T-helper 22 cell (primary cell): ENCODE measurements at places on chromosomes 4 and X.

- no peak for DNase-seq
These were observed 212.4 kb downstream of the MGST2 start for GRCh38 chr4:139878050-139878449.

GRCh38 chrX:78650906-78651437 is 8.2 kb downstream of the RTL3 start:
- no peak for DNase-seq

- DNase-seq, result no peak
These were observed 93.1 kb upstream of the ESX1 start for GRCh38 chrX:104347860-104348259.

GRCh38 chrX:11968991-11969390 is 169.3 kb upstream of the FRMPD4 start:
- DNase-seq, result no peak

DNA sequence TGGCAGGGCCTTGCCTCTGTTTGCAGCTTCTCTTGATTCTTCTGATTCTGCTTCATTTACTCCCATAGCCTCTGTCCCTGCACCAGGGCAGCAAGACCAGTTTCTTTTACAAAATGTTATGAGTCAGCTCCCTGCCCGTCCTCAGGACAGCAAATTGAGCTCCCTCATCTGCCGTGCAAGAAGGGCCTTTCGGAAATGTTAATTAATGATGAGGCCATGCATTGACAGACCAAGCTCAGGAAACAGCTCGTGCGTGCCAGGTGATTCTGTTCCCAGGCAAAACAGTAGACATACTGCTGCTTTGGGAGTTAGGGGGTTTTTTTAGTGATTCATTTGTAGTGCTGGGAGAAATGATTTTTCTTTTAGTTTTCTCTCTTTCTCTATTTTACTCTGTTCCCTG is 231.7 kb downstream of the FBXW7 start:
- DNase-seq, result no peak

DNA sequence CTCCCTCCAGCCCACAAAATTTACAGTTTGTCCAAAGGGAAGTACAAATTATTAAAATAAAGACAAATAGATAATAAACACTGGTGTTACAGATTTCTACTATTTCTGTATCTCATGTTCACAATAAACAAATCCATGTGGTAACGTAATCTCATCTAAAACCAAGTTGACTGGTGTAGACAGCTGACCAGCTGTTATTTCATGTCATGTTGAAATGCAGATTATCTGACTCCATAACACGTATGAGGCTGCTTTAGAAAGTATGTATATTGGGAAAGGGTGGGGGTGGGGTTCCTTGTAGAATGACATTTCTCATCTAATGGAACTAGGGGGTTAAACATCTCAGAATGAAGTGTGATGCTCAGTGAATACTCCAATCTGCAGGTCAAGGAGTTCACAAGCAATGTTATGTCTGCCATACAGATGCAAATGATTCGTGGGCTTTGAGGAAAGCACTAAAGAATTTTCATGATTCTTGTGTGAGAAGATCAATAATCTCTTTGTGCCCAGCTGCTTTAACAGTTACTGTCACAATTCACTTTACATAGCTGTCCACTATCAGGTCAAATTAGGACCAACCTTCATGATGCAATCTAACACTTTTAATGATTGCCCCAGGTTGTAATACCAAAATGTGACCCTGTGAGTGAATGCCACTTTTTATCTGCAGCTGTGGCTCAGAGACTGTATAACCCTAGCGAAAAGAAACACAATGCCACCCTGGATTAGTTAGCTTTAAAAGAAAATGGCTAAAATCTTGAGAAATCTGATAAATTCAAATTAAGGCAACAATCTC is 114.0 kb downstream of the ENOX2 start:
- no peak for DNase-seq

DNA sequence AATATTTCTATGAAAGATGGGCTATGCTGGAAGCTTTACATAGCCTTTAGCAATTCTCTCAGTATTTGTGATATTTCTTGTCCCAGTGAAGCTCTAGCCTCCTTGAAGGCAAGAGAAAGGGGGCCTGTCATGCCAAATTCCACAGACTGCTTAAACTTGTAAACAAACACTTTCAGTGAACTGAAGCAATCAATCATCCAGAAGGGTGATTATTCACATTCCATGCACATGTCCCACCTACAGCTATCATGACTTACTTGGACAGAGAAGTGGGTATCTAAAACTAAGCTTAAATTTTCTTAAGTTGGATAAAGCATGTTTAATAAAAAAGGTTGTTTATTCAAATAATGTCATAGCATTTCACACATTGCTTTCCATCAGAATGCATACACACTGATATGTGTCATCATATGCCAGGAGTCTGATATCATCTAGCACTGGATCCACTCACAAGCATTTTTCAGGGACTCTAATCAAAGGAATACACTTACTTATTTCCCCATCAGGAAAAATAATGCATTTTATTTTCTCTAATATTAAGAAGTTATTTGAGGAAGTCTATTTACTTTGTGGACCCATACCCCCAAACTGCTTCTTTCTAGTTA is 1.2 kb upstream of the FSTL5 start:
- no peak for DNase-seq

GRCh38 chrX:10199212-10199611 is 42.4 kb downstream of the CLCN4 start:
- no peak for DNase-seq

- DNase-seq, result no peak
These were observed 801.9 kb downstream of the TECRL start for GRCh38 chr4:63607169-63607872.

DNA sequence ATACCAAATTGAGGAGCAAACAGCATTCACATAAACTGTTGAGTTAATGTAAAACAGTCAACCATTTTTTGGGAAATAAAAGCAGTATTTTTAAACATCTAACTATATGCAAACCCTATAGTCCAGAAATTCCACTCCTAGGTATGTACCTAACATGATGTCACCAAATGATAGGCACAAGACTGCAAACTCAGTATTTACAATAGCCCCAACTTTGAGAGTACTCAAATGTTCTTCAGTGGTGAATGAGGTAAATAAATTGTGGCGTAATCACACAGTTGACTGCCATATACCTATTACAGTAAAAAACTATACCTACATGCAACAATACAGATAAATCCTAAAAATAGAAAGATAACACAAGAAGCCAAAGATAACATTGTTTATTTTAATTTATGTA is 1243.8 kb upstream of the ADGRL3 start:
- no peak for DNase-seq

DNA sequence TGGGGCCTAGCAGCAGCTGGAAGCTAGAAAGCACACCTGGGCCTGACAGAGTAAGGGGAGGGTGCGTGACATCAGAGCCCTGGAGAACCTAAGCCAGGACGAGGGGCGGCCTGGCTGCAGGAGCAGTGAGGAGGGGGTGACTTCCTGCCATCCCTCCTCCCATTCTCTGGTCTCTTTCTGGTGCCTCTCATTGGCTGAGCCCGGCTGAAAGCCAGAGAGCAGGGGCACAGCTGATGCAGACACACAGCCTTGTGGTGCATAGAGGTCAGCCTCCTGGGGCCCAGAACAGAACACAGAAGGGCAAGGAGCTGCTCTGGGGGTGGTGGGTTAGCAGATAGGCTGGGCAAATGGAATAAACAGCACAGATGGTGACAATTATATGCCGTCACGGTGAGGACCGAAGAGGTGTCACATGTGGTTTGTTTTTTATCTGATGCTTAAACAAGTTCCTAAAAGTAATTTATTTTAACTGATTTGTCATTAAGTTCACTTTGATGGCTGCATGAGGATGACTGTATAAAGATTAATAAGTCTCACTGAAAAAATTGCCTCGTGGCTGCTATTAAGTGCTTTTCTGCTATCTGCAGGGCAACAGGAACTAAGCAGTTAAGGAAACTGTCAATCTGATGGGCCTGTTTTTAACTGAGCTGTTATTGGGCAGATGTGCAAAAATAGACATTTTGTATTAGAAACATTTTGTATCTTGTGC is 102.0 kb downstream of the FNIP2 start:
- DNase-seq, result no peak

DNA sequence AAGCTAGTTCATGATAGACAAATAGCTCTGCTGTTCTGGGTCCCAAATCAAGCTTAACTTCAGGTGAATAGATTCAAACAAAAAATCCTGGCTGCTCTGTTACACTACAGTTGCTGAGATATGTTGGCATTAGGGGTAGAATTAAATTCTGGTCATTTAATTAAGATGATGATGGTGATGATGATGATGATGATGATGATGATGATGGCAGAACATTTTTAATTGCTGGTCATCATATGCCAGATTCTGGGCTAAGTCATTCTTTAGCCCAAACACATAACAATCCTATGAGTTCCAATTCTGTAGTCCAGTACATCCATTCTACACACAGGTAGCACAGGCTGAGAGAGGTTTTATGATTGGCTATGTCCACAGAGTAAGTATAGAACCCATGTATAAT is 741.5 kb downstream of the STIM2 start:
- no peak for DNase-seq

- no peak for DNase-seq
These were observed 101.3 kb upstream of the MAGEB10 start for GRCh38 chrX:27706526-27706925.

DNA sequence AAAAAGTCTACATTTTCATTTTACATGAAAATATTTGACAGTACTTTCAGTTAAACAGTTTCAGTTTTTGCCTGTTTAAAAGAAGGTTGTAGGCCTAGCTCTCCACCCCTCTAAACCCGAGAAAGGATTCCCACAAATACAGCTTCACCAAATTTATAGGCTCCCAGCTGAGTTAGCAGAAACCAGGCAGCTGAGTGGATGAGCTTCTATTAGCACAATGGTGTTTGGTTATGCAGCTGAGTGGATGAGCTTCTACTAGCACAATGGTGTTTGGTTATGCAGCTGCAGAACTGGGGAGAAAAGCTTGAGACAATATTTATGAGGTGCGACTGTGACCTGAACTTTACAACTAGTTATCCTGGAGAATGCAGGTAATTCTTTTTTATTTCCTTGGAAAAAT is 36.6 kb upstream of the PAQR3 start:
- no peak for DNase-seq

- DNase-seq, result no peak
These were observed 32.4 kb upstream of the MYOZ2 start for GRCh38 chr4:119103263-119103662.

DNA sequence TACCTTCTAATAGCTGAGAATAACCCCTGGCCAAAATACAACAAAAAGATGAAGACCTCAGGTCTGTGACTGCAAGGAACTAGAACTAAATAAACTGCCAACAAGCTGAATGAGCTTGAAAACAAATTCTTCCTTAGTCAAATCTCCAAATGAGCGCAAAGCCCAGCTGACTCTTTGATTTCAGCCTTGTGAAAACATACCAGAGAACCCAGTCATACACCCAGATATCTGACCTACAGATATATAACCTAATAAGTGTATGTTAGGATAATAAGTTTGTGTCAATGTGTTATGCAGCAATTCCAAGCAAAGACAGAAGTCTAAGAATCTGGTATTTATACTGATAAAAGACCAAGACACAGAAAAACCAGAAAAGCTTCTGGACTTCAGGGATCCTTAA is 38.0 kb upstream of the ADGRL3 start:
- DNase-seq, result no peak

GRCh38 chr4:150960079-150960478 is 55.0 kb downstream of the LRBA start:
- DNase-seq, result no peak

- DNase-seq, result no peak
These were observed 4.5 kb downstream of the HPGD start for GRCh38 chr4:174517502-174518445.

- no peak for DNase-seq
These were observed 229.7 kb upstream of the MBNL3 start for GRCh38 chrX:132718431-132718958.

GRCh38 chr4:126937846-126938422 is 694.8 kb upstream of the INTU start:
- no peak for DNase-seq

GRCh38 chr4:165721815-165722214 is 151.2 kb upstream of the TLL1 start:
- DNase-seq, result no peak

- DNase-seq, result no peak
These were observed 13.4 kb upstream of the MSANTD1 start for GRCh38 chr4:3235581-3235980.

- no peak for DNase-seq
These were observed 87.8 kb downstream of the SMIM20 start for GRCh38 chr4:26001816-26002215.

- DNase-seq, result no peak
These were observed 29.0 kb downstream of the COQ2 start for GRCh38 chr4:83255584-83255983.

GRCh38 chr4:185723631-185724260 is 88.2 kb downstream of the SORBS2 start:
- DNase-seq, result no peak

DNA sequence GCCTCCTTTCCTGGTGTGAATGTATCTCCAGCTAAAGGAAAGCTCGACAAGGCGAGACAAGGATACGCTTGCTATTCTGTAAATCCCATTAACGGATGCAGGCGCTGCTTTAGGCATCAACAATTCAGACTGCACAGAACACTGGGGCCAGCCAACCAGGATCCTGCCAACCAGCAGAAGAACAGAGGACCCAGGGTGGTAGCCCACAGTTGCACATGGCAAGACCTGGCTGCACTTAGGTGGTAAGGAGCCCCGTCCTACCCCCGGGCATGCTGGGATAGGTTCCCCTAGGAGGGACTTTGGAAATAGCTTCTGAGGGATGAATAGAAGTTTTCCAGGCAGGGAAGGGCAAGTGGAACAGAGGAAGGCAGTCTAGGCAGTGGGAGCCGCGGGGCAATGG is 20.7 kb downstream of the PSAPL1 start:
- no peak for DNase-seq

GRCh38 chrX:126550816-126551215 is 1.8 kb downstream of the DCAF12L1 start:
- no peak for DNase-seq

DNA sequence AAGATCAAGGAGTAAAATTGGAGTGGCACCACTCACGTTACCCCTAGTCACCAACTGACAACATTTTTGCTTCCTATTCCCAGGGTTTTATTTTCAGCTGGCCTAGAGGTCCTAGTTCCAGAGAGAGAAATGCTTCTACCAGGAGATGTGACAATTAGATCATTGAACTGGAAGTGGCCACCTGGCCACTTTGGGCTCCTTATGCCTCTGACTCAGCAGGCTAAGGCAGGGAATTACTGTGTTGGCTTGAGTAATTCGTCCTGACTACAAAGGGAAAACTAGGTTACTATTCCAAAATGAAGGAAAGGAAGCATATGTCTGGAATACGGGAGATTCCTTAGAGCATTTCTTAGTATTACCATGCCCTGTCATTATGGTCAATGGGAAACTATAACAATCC is 831.6 kb upstream of the NDST4 start:
- DNase-seq, result no peak

- no peak for DNase-seq
These were observed 19.9 kb downstream of the DHX15 start for GRCh38 chr4:24564488-24564887.

DNA sequence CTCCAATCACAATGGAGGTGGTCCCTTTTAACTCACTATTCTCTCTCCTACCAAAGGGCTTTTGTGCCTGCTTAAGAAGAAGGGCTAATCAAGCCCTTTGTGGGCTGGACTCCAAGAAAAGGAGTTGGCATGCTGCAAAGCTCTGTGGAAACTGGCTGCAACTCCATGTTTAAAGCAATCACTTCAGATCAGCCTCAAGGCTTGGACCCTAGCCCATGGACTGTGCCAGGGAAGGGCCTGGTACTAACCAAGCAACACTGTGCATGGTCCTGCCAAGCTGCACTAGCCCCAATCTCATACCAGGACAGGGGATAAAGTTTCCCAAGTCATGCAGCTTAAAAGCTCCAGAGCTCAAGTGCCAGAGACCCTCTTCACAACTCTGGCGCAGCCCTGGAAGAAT is 86.7 kb downstream of the ATP8A1 start:
- DNase-seq, result no peak
